ENCODE measurements at places on chromosomes 5 and 9. TPM values are rescaled to one million over a fixed set of nuclear protein-coding genes. Genes with fewer than 3 reads are reported as not detected.

GRCh38 chr9:72936679-72937078 lies 16.2 kb downstream of the ALDH1A1 start:
- H3K4me1 ChIP-seq: no peaks in the 10 kb centered on the region
- no peaks in the 10 kb centered on the region for H3K27me3 ChIP-seq
- H3K4me3 ChIP-seq: no peak overlapping the region
- DNase-seq: no peak
- H3K36me3 ChIP-seq: no peaks in the 10 kb centered on the region
- H3K27ac ChIP-seq: no peak overlapping the region

GRCh38 chr5:109163336-109163735 lies 246.4 kb downstream of the PJA2 start:
- no peaks in the 10 kb centered on the region for H3K4me1 ChIP-seq
- no peaks in the 10 kb centered on the region for H3K27me3 ChIP-seq
- H3K36me3 ChIP-seq: no peaks in the 10 kb centered on the region
- H3K4me3 ChIP-seq: no peak overlapping the region

PCDHB14 gene
- not detected for polyA plus RNA-seq

DNA sequence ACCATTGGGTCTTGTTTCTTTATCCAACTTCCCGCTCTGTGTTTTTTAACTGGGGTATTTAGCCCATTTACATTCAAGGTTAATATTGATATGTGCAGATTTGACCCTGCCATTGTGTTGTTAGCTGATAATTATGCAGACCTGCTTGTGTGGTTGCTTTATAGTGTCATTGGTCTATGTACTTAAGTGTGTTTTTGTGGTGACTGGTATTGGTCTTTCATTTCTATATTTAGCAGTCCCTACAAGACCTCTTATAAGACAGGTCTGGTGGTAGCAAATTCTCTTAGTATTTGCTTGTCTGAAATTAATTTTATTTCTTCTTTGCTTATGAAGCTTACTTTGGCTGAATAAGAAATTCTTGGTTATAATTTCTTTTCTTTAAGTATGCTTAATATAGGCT lies 698.1 kb downstream of the DTWD2 start:
- no peaks in the 10 kb centered on the region for H3K27me3 ChIP-seq
- no peaks in the 10 kb centered on the region for H3K4me1 ChIP-seq
- DNase-seq: no peak
- H3K4me3 ChIP-seq: no peak overlapping the region

DNA sequence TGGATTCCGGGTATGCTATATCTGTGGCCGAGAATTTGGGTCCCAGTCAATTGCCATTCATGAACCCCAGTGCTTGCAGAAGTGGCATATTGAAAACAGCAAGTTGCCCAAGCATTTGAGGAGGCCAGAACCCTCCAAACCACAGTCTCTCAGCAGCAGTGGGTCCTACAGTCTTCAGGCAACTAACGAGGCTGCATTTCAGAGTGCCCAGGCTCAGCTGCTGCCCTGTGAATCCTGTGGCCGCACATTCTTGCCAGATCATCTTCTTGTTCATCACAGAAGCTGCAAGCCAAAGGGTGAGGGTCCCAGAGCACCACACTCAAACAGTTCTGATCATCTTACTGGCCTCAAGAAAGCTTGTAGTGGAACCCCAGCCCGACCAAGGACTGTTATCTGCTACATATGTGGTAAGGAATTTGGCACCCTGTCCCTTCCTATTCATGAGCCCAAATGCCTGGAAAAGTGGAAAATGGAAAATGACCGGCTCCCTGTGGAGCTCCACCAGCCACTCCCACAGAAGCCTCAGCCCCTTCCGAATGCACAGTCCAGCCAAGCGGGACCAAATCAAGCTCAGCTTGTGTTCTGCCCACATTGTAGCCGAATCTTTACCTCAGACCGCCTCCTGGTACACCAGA lies 23.0 kb downstream of the ZNF474 start:
- no peak for DNase-seq
- no peak overlapping the region for H3K4me3 ChIP-seq
- no peaks in the 10 kb centered on the region for H3K27me3 ChIP-seq

HAVCR2 gene
- 4.9 TPM for polyA plus RNA-seq

DNA sequence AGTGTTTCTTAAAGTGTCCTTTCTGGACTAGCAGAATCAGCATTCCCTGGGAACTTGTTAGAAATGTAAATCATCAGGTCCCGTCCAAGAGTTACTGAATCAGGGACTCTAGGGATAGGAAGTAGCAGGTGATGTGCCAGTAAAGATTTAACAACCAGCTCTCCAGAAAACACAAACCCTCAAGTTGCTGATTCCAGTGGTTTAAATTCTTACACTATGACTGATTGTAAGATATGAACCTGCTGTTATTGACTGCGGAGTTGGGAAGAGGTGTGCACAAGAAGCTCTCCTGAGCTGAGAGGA lies 39.1 kb upstream of the BASP1 start:
- H3K36me3 ChIP-seq: no peaks in the 10 kb centered on the region
- H3K4me1 ChIP-seq: no peaks in the 10 kb centered on the region
- no peak overlapping the region for H3K4me3 ChIP-seq
- DNase-seq: no peak
- no peaks in the 10 kb centered on the region for H3K27me3 ChIP-seq

DNA sequence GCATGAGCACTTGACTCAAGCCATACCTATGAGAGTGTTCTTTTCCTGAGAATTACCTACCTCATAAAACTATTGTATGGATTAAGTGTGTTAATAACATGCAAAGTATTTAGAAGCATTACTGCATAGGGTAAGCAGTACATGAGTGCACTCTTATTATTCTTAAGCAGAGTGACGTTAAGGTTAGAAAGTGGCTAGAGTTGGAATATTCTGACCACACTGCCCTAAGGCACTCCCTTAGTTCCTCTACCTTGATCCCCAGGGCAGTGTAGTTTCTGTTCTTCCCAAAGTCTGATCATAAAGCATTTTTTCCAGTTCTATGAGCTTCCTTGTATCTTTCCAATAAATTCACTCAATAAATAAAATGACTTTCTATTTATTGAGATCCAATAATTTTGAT lies 189.2 kb downstream of the PCSK1 start:
- no peak overlapping the region for H3K4me3 ChIP-seq
- H3K4me1 ChIP-seq: no peaks in the 10 kb centered on the region
- H3K27ac ChIP-seq: no peak overlapping the region
- H3K27me3 ChIP-seq: no peaks in the 10 kb centered on the region
- no peak for DNase-seq

DNA sequence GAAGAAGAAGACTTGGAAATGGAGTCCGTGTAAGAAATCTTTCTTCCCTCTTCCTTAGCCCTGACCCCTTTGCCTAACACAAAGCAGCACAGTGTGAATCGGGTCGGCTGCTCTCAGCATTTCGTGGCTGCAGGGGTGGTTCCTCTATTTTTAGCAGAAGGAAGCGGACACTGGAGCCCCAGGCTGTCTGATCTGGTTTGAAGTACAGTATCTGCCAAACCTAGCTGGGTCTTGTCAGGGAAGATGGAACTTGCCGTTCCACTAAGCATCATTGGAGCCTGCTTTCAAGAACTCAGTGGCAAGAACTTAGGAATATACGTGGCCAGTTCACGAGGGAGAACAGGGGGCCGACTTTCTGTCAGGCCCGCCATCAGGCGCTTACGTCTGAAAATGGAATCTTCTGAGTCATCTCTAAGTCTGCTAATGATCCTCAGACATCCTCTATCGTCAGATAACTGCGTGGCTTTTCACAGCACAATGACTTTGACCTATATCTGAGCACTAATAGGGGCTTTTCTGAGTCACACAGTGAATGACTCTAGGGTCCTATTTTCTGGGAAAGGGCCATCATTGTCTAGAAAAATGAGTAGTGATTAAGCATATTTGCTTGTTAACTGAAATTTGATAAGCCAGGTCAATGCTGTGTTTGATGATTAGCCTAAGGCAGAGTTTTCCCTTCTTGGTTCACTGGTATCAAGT lies 43.3 kb upstream of the NCS1 start:
- DNase-seq: peak; percentile 89
- peaks cover 4% of the 10 kb centered on the region for H3K36me3 ChIP-seq
- peak overlapping the region; percentile 92 for H3K27ac ChIP-seq
- peaks cover 60% of the 10 kb centered on the region for H3K4me1 ChIP-seq

MYMK gene
- polyA plus RNA-seq: not detected

- H3K4me3 ChIP-seq: no peak overlapping the region
- no peak overlapping the region for H3K27ac ChIP-seq
- peaks cover 3% of the 10 kb centered on the region for H3K4me1 ChIP-seq
- no peak for DNase-seq
These were observed 9.9 kb downstream of the HNRNPAB start for GRCh38 chr5:178214160-178214803.

ASPN gene
- polyA plus RNA-seq: not detected

SMIM33 gene
- polyA plus RNA-seq: 0.31 TPM

C5orf52 gene
- not detected for polyA plus RNA-seq

GRCh38 chr9:137762414-137763061 lies 115.0 kb upstream of the CACNA1B start:
- H3K4me1 ChIP-seq: peaks cover 39% of the 10 kb centered on the region
- no peak overlapping the region for H3K27ac ChIP-seq
- no peak overlapping the region for H3K4me3 ChIP-seq
- H3K36me3 ChIP-seq: peaks cover 22% of the 10 kb centered on the region
- no peak for DNase-seq
- H3K27me3 ChIP-seq: no peaks in the 10 kb centered on the region

DNA sequence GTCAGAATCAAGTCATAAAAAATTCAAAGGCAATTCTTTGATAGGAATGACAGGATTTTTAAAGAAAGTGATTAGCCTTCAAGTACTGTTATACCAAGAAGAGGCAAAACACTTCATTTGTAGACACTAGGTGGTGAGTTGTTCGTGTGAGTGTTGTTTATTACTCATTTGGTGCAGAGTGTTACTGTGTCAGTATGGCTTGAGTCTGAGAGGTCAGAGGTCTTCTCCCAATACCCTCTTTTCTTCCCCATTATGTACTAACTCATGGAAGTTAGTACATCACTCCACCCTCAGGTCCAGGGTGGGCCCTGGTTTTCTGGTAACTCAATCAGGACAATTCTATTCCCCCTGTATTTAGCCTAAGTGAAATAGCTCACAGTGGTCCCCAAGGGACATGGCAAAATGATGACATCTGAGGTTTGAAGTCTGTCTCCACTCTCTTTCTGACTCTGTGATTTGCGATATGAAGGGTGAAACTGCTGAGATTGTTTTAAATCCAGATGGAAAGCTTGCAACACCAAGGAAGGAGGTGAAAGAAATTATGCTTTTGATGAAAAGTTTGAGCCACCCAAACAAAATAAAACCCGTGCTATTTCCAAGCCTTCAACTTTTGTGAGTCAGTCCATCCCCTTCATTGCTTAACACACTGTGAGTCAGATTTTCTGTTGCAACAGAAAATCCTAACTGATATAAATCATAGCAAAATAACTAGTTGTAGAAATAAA lies 56.8 kb downstream of the NUDT12 start:
- H3K27ac ChIP-seq: no peak overlapping the region
- no peak overlapping the region for H3K4me3 ChIP-seq
- H3K36me3 ChIP-seq: no peaks in the 10 kb centered on the region
- no peaks in the 10 kb centered on the region for H3K4me1 ChIP-seq
- no peak for DNase-seq

GRCh38 chr5:63803165-63803564 lies 159.1 kb downstream of the HTR1A start:
- no peaks in the 10 kb centered on the region for H3K4me1 ChIP-seq
- no peaks in the 10 kb centered on the region for H3K36me3 ChIP-seq
- no peaks in the 10 kb centered on the region for H3K27me3 ChIP-seq
- no peak overlapping the region for H3K27ac ChIP-seq
- DNase-seq: no peak

DNA sequence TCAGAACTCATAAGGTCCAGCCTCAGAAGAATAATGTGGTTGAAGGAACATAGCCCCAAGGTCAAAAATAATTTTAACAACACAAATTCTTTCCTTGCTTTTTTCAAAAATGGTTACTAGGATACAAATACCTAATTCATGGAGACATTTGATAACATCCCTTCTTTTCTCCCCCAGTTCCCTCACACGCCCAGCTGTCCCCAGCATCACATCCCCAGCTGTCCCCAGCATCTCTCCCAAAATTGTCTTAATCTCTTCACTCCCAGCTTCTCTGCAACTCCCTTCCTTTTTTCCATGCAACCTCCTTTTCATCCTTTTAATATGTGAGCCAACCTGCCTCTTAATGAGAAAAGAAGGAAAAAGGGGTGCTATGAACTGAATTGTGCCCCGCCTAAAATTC lies 77.8 kb downstream of the FSTL4 start:
- H3K27ac ChIP-seq: no peak overlapping the region
- no peaks in the 10 kb centered on the region for H3K4me1 ChIP-seq
- no peaks in the 10 kb centered on the region for H3K27me3 ChIP-seq
- H3K4me3 ChIP-seq: no peak overlapping the region
- DNase-seq: no peak

- H3K27ac ChIP-seq: no peak overlapping the region
- DNase-seq: no peak
- H3K4me1 ChIP-seq: no peaks in the 10 kb centered on the region
- H3K27me3 ChIP-seq: no peaks in the 10 kb centered on the region
- no peak overlapping the region for H3K4me3 ChIP-seq
- no peaks in the 10 kb centered on the region for H3K36me3 ChIP-seq
These were observed 153.5 kb upstream of the IRX2 start for GRCh38 chr5:2904956-2905355.

- H3K27ac ChIP-seq: no peak overlapping the region
- no peaks in the 10 kb centered on the region for H3K4me1 ChIP-seq
- no peak overlapping the region for H3K4me3 ChIP-seq
- no peaks in the 10 kb centered on the region for H3K27me3 ChIP-seq
- no peak for DNase-seq
- no peaks in the 10 kb centered on the region for H3K36me3 ChIP-seq
These were observed 39.8 kb downstream of the FOXI1 start for GRCh38 chr5:170145462-170145861.

- no peaks in the 10 kb centered on the region for H3K27me3 ChIP-seq
- H3K36me3 ChIP-seq: no peaks in the 10 kb centered on the region
- no peak for DNase-seq
- H3K27ac ChIP-seq: no peak overlapping the region
These were observed 118.5 kb upstream of the PTPN3 start for GRCh38 chr9:109616571-109617120.

GDNF gene
- not detected for polyA plus RNA-seq

CACFD1 gene
- 3.4 TPM for polyA plus RNA-seq

DNA sequence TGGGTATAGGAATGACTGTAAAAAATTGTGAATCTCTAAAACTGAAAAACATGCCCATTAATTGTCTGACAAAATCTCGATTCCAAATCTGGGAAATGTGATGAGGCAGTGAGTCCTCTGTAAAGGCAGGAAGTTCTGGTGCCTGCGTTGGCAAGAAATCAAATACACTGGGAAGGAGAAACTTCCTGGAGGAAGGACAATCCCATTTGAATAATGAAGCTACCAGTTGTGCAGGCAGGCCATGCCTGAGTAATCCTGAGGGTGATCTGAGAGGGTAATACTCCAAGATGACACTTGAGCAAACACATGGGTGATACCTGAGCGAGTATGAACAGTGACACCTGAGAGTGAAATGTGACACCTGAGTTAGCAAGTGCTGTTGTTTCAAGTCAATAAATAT lies 49.7 kb downstream of the KIF24 start:
- H3K27ac ChIP-seq: no peak overlapping the region
- DNase-seq: no peak
- H3K4me1 ChIP-seq: peaks cover 3% of the 10 kb centered on the region
- no peaks in the 10 kb centered on the region for H3K36me3 ChIP-seq
- no peaks in the 10 kb centered on the region for H3K27me3 ChIP-seq
- no peak overlapping the region for H3K4me3 ChIP-seq

All from CD4-positive, alpha-beta memory T cell (primary cell).